Stimulated activated memory B cell treated with anti-CD40 and anti-IgM and Interleukin-4, amounts not matched to agents 10 μg/mL and 1 μg/mL and 100 μg/mL, for 72 hours (primary cell): ENCODE measurements at places on chromosomes 1 and 21.
A peak's percentile ranks its signal among the peaks of the same experiment; 100 is the strongest.

DNA sequence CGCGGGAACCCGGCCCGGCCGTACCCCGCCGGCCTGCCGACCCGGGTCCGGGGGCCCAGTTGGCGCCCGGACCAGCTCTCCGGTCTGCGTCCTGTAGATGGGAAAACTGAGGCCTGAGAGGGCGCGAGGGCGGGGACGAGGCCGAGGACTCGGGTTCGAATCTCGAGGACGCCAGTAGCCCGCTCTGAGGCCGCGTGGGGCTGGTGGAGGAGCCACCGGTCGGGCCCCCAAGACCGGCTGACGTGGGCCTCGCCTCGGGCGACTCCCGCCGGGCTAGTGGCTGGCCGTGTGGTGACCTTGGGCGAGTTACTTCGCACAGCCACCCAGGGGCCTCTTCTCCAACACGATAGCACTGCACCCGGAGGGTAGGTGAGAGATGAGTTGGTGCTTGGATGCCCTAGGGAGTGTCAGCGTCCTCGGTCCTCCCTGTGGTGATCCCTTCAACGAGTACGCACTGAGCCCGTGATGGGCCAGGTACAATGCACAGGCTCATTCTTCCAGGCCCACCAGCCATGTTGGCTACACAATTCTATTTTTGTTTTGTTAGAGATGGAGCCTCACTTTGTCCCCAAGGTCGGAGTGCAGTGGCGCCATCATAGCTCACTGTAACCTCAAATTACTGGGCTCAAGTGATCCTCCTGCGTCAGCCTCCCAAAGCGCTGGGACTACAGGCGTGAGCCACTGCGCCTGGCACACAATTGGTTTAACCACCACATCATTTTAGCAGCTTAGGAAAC, 404 bp upstream of the SCMH1 start:
- ATAC-seq = peak; percentile 4

DNA sequence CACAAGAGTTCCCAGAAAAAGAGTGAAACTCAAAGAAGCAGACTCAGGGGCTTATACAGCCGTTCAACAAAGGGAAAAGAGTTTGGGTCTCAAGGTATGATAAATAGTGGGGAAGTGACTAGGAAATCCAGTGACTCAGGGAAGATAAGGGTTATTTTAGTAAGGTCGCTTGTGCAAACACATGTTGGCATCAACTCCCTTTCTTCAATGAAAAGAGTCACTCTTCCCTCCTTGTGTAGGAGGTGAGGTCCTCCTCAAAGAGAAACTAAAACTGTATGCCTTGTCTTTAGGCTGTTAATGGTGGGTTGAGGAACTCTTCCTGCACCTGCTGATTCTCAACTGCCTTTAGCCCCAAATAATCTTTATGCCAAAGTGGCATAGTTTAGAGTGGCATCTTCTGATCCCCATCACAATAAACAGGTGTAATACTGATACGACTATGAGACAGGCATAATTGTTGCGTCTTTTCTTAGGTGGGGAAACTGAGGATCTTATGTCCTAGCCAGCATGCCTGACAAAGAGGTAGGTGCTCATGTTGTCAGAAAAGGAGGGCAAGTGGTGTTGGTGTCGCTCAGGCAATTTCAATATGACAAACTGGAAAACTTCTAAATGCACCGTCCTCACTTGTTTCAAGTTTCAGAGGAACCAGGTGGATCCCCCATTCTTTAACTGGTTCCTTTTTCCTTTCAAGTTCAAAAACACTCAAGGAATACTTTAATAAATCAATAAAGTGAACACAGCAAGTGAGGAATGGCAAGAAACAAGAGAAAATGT, 294.1 kb upstream of the RUNX1 start:
- ATAC-seq = peak; percentile 73

GRCh38 chr1:246099570-246099969, 407.5 kb downstream of the SMYD3 start:
- ATAC-seq = no peak

GRCh38 chr1:198607714-198608113, 31.1 kb upstream of the PTPRC start:
- no peak for ATAC-seq

DNA sequence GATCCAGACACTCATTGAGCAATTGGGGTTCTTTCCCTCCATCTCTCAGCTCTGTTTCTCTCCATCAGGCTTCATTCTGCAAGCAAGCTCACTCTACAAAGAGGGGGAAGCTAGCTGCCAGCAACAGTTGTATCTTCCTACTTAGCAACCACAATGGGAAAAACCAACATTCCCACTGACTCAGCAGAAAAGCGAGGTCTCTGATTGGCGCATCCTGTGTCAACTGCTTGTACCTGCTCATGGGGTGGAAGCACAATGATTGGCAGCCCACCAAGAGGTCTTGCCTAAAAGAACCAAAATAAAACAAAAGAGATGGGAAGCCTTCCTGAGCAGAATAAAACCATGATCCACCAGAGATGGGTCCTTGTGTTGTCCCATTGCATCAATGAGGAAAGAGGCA, 4.0 kb upstream of the CDA start:
- ATAC-seq = no peak
